ENCODE measurements at places on chromosomes 2 and 18. TPM values are rescaled to one million over a fixed set of nuclear protein-coding genes. Genes with fewer than 3 reads are reported as not detected.
A peak's percentile ranks its signal among the peaks of the same experiment; 100 is the strongest.

DNA sequence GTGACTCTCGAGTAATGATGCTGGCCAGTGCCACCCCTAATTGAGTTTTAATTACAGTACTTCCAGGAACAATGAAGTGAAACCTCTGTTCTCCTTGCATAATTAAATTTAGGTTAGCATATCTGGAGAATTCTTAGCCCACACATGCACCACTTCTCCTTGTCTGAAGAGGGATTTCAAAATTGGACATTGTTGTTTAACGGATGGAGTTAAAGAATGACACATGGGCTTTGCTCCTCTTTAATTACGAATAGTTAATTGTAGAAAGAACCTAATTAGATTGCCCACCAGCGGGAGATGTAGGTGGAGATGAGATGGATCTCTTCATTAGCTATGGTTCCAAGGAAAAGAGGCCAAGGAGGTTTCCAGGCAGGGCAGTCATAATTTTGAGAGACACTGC lies 33.1 kb upstream of the EN1 start:
- no peak for DNase-seq

Gene CHCHD5
- total RNA-seq = 38.6 TPM

Gene CFAP65
- not detected for total RNA-seq

Gene ESPNL
- total RNA-seq = not detected

DNA sequence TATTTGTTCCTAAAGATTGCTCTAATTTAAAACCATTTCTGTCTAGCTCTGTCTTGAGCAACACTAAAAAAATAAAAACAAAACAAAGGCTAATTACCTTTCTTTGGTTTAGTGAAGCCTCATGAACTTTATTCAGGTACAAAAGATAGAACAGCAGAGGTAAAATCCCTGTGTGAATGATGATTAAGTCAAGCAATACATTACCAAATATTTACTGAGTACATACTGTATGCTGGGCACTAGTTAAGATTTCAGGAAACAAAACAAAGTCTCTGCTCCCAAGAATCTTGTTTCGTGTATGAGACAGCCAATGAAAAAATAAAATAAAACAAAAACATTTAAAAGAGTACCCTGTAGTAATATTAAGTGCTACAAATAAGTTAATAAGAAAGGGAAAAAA lies 257.5 kb downstream of the RND3 start:
- no peak for DNase-seq

Gene SLC66A3
- total RNA-seq = 16.1 TPM

GRCh38 chr18:22347606-22348511 lies 69.9 kb downstream of the CTAGE1 start:
- DNase-seq = no peak

DNA sequence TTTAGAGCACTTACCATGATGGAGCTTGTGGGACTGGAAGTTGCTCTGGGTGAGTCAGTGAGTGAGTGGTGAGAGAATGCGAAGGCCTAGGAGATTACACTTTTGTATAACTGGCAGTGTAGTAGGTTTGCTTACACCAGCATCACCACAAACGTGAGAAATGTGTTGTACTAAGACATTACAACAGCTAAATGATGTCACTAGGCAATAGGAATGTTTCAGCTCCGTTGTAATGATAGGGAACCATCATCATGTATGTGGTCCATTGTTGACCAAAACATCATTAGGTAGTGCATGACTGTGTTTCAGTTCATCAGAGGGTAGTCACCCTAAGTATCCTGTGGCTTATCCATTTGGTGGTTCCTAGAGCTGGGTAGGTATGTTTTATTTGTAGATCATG lies 11.9 kb downstream of the ZNF407 start:
- DNase-seq = peak; percentile 59

DNA sequence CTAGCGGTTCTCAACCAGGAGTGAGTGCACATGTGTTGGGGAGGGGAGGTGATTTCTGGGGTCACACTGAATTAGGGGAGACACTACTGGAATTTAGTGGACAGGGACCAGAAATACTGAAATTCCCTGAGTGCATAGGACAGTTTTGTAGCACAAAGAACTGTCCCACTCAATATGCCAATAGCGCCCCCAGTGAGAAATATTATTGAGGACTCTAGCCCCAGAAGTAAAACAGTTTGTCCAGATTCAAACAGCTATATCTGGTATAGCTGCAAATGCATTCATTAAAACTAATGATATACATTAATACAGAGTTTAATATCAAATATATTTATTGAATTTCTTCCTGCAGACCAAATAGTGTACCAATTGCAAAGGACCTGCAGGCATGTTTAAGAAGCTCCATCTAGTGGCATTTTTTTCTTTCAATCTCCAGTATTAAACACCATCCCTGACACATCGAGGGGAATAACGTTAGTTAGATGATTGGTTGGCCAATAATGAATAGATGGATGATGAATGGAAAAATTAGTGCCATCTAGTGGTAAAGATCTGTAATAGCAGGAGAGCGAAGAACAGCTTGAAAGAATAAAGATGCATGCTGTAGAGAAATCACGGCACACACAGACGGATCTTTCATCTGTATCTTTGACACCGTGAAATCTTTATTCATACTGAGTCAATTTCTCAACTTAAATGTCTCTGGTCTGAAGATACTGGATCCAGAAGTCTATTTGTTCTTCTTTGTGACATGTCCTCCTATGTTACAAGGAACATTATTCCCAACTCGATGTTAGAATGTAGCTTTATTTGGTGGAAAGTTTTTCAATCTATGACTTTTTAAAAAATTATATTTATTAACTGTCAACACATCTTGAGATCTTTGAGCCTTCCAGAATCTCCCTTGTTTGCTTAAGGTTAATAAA lies 62.5 kb downstream of the DHRS9 start:
- DNase-seq = peak; percentile 42

Gene LBH
- 23.7 TPM for total RNA-seq

DNA sequence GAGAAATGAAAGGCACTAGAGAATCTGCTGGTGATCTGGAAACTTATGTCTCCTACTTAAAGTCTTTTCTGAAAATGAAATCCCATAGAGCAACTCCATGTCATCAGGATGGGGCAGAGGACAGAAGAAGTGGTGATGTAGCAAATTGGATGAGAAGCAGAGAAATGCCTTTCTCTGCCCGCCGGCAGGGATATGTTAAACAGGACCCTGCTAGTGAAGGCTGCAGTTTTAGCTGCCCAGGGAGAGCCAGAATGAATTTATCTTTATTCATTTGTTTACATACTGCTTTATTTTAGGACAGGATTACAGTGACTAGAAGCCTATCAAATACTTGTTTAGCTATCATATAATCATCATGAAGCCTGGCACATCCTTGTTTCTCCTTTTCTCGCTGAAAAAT lies 247.0 kb downstream of the DOK6 start:
- no peak for DNase-seq

DNA sequence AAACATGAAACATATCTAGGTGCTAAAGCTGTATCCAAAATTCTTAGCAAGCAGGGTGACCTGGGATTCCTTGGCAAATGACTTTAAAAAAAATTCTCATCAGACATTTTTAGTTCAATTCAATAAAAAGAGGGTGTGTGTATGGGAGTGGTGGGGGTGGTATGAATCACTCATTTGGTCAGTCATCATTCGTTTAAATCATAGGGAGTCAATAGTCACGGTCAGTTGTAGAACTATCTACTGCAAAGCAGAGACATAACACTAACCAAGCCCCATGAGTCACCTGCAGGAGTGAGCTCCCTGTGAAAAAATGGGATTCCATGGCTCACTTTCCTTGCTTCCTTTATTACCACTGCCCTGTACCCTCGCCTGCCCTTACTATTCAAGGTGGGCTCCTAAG lies 380.6 kb upstream of the TCF4 start:
- no peak for DNase-seq

Gene HOXD8
- not detected for total RNA-seq

GRCh38 chr2:74544634-74545033 lies 9.1 kb downstream of the LOXL3 start:
- DNase-seq = no peak

GRCh38 chr18:57621246-57621604 lies 411 bp downstream of the NARS1 start:
- no peak for DNase-seq

DNA sequence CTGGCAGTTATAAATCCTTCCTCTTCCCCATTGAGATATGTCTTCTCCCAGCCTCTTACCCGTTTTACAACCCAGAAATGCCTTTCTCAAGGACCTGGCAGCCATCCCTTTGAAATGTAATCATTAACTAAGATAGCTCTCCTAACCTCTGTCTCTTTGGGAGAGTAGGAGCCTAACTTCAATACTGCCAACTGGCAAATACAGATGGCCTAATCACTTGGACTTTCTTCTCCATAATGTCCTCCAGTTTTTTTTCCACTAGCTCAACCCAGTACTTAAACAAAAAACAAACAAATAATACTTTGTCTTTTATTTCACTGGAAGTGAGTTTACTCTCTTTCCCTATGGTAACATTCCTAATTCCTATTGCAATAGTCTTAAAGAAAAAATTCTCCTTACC lies 1391.1 kb downstream of the SUCLG1 start:
- no peak for DNase-seq

DNA sequence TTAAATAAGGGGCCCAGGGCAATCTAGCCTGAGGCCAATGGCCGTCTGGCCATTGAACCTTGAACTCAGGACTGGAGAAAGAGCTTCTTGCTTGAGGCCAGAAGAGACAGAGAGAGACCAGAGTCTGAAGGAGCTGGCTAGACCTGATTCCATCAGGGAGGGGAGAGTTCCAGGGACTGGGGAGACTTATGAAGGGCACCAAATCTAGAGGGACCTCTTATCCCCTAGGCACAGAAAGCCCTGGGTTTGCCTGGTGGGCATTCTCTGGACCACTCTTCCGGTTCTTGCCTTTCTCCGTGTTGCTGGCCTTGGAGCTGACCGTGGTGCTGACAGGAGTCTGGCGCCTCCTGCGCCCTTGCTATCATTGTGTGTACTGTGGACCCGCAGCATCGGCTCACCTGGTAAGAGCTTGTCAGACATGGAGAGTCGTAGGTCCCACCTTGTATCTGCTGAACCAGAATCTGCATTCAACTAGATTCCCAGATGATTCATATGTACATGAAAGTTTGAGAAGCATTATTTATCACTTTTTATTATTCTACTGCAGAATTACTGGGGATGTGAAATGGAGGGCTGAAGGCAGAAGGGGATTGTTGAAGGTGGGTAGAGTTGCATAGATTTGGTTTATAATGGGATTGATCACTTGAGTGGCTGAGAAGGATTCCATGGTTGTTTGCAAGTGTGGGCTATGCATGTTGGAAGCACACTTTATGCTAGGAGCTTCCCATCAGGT lies 4.3 kb upstream of the TRPM8 start:
- no peak for DNase-seq

Gene PTPRN
- 6.8 TPM for total RNA-seq

Gene MBP
- total RNA-seq = 0.35 TPM

Gene BIRC6
- 16.4 TPM for total RNA-seq

DNA sequence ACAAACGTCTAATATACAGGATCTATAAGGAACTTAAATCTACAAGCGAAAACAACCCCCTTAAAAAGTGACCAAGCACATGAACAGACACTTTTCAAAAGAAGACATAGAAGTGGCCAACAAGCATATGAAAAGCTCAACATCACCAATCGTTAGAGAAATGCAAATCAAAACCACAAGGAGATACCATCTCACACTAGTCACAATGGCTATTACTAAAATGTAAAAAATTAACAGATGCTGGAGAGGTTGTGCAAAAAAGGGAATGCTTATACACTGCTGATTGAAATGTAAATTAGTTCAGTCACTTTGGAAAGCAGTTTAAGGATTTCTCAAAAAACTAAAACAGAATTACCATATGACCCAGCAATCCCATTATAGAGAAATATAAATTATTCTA lies 1148.5 kb upstream of the FAM98A start:
- no peak for DNase-seq

DNA sequence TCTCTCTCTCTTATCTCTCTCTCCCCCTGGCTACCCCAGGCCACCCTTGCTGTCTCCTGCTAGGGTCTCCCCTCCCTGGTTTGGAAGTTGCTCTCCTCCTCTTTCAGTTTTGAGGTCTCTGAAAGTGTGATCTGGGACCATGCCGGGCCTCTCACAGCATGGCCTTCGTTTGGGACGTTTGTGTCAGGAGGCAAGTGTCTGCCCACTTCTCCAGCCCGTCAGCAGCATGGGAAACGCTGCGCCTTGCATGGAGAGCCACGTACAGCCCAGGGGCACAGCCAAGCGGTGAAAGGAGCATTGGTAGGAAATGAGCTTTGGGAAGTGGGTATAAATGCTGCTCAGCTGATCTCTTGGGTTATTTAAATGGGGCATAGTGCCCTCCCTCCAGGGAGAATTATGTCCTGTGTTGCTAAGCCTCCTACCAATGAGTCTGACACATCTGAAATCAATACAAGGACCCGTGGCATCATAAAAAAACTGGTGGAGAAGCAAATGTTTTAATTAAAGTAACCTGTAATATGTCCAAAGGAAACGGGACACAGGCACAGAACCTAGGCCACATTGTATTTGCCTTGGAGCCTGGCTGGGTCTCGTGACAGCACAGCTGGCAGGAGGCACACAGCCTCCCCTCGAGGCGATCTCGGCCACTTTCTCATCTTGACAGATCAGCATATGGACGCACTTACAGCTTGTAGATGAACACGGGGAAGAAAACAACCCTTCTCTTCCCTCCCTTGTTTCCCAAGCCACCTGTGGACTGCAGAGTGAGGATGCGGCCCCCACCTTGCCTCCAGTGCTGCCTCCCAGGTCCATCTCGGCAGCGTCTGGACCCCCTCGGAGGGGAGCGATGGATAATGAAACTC lies 72.7 kb downstream of the SH3RF3 start:
- no peak for DNase-seq

Data from H4 (cell line).